ENCODE measurements at places on chromosomes 6 and 20.

DNA sequence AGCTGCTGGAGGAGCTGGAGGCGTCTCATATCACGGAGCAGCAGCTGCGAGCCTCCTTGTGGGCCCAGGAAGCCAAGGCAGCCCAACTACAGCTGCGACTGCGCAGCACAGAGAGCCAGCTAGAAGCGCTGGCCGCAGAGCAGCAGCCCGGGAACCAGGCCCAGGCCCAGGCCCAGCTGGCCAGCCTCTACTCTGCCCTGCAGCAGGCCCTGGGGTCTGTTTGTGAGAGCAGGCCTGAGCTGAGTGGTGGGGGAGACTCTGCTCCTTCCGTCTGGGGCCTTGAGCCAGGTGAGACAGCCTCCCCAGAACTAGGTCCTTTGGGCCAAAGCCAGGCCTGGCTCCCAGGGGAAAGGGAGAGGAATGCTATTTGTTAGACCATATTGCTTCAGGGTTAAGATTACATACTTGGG is 31.7 kb downstream of the C20orf173 start:
- no peak for DNase-seq

- DNase-seq, result no peak
These were observed 92.8 kb upstream of the FOXC1 start for GRCh38 chr6:1516742-1517520.

DNA sequence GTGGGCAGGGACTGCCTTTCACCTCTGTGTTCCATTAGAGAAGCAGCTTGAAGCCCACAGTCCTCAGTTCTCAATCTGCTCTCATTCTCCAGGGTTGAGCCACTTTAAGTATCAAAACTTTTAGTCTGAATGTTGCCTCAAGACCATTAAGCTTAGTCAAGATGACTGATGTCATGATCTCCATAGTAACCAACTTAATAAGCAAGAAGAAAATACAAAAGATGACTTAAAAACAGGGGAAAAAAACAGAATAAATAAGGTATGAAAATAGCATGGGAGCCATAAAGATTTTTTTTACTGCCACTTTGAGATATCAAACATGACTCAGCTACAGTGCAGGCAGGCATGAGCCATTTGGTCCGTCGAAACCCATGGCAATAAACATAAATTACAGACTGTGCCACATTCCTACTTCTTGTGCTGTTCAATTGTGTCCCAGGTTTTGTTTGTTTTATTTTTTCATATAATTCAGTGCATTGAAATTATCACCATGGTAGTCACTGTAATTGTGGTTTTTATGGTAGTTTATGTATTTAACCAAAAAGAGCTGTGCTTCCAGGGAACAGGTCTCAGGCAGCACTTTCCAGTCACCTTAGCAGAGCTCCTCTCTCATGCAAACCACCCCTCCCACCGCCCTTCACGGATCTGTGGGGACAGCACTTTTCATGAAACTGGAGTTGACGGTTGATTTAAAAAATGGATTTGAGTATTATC is 156.5 kb upstream of the INSM1 start:
- DNase-seq, result no peak

- no peak for DNase-seq
These were observed 44.3 kb downstream of the TRDN start for GRCh38 chr6:123592426-123592825.

- no peak for DNase-seq
These were observed 31.0 kb downstream of the ERGIC3 start for GRCh38 chr20:35572838-35573237.

GRCh38 chr20:50226093-50226974 is 35.7 kb downstream of the CEBPB start:
- DNase-seq, result peak; percentile 21

DNA sequence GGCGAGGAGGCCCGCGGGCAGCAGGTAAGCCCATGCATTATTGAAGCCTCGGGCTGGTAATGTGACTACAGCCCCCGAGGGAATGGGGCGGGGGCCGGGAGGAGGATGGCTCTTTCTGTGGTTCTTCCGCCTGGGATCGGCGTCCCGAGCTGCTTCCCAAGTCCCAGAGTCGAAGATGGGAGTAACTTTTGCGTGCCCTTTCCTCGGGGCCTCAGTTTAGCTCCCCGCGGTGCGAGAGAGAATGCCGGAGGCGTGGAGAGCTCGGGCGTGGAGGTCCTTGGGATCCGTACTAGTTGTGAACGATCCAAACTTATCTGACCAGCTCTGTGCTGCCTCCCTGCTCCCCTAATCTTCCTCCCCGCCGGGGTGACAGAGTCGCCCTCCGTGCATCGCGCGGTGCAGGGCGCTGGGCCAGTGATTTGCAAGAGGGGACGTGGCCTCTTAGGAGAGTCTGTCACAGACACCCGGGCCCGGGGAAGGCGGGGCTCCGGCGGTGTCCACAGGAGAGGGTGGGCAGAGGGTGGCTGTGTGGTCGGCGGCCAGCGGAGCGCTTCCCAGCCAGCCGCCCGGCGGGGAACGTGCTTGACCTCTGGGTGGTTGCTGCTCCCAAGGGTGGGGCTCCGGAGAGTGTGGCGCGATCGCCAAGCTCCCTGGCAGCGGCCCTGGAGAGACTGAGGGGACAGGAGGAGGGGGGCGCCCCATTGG is 815 bp downstream of the UTRN start:
- peak; percentile 46 for DNase-seq

DNA sequence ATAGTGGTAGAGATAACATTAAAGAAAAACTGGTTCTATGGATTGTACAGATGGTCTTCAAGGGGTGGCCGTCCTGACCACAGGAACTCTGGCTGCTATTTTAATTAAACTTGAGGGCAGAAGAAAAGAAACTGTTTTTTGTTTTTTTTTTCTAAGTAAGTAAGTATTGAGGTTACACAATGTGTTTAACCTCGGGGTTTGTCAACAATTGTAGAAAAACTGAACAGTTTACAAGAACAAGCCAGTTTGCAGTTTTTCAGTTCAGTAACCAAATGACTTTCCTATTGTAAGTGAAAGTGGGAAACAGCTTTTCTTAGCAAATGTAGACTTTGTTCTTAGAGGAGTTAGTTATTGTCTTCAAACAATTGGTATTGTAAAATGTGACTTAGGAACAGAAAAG is 77.0 kb downstream of the PLCB1 start:
- DNase-seq, result no peak

Data from activated CD4-positive, alpha-beta T cell treated with anti-CD3 and anti-CD28 coated beads, Interleukin-2, amount 50 U/mL, for 48 hours (primary cell).